Retina (tissue), 1 donor: ENCODE measurements at places on chromosomes 1 and 21.

GRCh38 chr1:184096005-184096404 is 44.5 kb downstream of the TSEN15 start:
- no peak for DNase-seq

GRCh38 chr1:210415846-210416448 is 87.2 kb downstream of the HHAT start:
- no peak for DNase-seq

DNA sequence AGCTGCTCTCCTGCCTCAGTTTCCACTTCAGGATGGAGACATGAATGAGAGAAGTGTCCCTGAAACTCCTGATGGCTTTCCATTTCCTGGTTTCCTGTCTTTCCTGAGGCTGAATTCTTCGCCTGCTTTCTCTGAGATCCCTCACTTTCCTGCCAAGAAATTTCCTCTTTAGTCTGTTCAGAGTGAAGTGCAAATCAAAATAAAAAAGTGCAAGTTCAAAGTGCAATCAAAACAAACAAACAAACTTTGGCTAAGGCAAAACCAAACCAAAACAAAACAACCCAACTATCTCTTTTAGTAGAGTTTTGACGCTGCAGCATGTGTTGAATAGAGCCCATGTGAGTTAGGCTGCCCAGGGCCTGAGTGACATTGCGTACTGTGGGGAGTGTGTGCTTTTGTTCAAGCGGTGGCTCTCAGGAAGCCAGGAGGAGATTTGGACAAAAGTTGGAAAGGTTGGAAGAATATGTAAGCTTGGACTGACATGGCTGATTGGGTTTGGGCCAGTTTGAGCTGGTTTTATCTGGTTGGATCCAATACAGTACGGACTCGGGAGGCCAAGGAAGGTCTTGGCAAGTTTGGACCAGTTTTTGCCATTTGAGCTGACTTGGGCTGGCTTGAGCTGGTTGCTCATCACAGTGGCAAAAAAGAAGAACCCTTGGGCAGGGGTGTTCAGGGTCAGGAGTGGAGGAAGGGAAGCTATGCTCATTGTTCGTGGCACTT is 61.1 kb upstream of the TINAGL1 start:
- no peak for DNase-seq

DNA sequence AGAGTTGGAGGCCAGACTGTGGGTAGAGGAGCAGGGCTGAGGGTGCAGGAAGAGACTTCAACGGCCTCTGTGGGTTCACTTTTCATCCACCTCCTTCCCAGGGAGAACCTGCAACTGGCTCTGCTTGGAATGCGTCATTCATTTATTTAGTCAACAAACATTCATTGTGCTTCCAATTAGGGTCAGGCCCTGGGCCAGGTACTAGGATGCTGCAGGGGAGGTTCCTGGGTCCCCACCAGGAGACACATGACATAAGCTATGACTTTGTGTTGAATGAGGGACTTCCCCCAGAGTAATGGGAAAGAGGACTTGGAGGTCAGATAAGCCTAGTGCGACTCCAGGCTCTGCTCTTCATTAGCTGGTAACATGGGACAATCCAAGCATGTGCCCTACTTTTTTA is 46.3 kb upstream of the RPL11 start:
- DNase-seq, result no peak

- peak; percentile 55 for DNase-seq
These were observed 27.9 kb downstream of the RGS5 start for GRCh38 chr1:163174524-163175437.

DNA sequence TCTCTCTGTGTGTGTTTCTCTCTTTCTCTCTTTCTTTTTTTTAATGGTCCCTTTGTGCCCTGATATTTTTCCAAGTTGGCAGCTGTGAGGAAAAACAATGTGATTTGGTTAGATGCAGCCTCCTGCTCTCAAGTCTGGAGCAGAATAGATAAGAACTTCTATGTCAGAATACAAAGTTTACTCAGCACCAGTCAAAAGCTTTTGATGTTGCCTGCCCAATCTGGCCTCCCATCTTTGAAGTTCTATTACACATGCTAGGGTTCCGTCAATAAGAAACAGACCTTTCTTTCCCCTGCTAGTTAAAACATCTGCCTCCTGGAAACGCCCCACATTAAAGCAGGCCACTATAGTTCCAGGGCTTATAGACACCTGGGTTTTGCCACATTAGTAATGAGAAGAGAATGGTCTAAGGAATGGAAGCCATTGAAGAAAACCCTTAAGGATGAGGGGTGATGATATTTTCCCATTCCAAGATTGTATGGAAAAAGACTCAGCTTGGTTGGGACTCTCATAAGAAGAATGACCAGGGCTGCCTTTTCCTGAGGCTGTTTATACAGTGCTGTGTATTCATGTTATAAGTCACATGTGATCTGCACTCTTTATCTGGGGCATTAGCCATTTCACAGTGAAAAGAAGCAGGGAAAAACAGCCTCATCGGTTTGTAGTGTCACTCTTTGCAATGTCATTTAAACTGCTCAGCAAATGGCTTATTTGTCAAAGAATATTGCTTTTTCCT is 414.7 kb upstream of the PROX1 start:
- no peak for DNase-seq

- DNase-seq, result no peak
These were observed 23.3 kb downstream of the CNIH4 start for GRCh38 chr1:224380003-224380402.

- no peak for DNase-seq
These were observed 5.7 kb upstream of the FYB2 start for GRCh38 chr1:56824938-56825337.

GRCh38 chr1:12420171-12420570 is 190.3 kb downstream of the VPS13D start:
- no peak for DNase-seq

- no peak for DNase-seq
These were observed 474.7 kb upstream of the DAB1 start for GRCh38 chr1:57898531-57898930.

- no peak for DNase-seq
These were observed 94.8 kb upstream of the KIAA0040 start for GRCh38 chr1:175287377-175287776.

GRCh38 chr1:231702804-231703203 is 76.2 kb downstream of the DISC1 start:
- DNase-seq, result no peak

DNA sequence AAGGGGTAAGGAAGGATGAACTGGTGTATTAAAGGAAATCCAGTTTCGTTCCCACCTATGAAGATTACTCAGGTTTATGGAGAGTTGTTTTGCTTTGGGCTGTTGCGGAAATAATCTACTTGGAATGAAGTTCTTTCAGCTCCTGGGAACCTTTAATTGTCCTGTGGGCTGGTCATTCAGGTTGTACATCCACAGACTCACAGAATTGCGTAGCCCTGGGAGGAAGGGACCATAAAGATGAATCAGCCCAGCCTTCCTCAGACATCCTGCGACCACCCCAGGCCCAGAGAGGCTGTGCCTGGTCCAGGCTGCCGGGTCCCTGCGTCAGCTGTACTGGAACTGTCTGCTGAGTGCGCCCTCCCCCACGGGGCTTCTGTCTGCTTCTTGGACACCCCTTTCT is 72.7 kb downstream of the GALNT2 start:
- no peak for DNase-seq

- DNase-seq, result peak; percentile 6
These were observed 34.7 kb downstream of the USH2A start for GRCh38 chr1:216388558-216388957.

- no peak for DNase-seq
These were observed 22.0 kb upstream of the IFNAR1 start for GRCh38 chr21:33302796-33303195.

GRCh38 chr1:206924592-206925105 is 2.9 kb upstream of the FCMR start:
- DNase-seq, result no peak

GRCh38 chr1:223487887-223488259 is 94.7 kb downstream of the CCDC185 start:
- no peak for DNase-seq

- DNase-seq, result no peak
These were observed 85.6 kb downstream of the VAV3 start for GRCh38 chr1:107879346-107879745.

- no peak for DNase-seq
These were observed at the start of gene CD52 for GRCh38 chr1:26317612-26318337. TSS of gene CD52 (plus strand) at chr1:26317958. CDS start at chr1:26318018, 60 bp downstream.

DNA sequence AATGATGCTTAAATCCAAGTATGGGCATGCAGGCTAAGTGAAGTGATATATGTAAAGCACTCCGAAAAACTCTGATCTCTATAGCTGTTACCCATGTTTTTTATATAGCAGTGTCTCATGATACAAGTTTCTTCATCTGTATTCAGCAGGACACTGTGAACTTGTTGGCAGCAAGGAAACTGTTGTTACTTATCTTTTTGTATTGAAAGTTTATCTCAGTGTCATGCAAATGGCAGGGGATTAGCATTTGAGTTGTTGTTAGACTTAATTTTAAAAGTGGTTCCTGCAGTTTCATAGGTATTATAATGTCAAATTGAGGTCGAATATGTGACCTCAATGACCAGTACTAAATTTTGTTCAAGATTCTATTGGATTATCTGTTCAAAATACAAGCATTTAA is 47.9 kb downstream of the NCAM2 start:
- no peak for DNase-seq

DNA sequence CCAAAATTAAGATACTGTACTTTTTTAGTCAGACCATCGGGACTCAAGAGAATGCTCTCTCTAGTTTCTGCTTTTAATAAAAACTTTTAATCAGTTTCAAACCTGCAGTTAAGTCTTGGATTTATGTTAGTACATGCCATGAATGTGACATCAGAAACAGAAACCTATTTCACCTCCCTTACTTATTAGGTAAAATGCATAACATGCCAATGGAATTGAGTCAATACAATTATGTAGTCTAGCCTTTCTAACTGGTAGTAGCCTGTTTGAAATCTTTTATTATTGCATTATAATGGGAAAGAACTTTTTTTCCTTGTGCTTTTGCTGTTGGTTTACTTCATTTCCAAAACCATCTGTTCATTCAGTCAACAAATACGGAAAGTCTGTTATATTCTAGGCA is 4.8 kb downstream of the PHACTR4 start:
- DNase-seq, result no peak

- no peak for DNase-seq
These were observed 39.8 kb upstream of the LRP8 start for GRCh38 chr1:53367503-53368313.

DNA sequence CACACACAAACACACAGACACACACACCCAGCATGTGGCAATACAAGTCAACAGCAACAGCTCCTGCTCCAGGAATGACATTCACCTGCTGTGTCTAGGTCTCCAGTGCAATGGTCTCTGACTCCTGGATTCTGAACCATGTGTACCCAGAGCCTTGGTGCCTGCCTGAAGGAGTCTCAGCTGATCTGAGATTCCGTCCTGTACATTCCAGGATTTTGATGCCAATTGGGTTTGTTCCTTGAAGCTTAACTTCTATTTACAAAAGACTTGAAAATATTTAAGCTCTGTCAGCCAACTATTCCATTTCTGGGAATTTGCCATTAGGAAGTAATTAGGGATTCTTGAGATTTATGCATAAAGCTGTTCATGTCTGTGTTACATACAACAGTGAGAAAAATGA is 85.4 kb upstream of the LRRC8D start:
- no peak for DNase-seq

DNA sequence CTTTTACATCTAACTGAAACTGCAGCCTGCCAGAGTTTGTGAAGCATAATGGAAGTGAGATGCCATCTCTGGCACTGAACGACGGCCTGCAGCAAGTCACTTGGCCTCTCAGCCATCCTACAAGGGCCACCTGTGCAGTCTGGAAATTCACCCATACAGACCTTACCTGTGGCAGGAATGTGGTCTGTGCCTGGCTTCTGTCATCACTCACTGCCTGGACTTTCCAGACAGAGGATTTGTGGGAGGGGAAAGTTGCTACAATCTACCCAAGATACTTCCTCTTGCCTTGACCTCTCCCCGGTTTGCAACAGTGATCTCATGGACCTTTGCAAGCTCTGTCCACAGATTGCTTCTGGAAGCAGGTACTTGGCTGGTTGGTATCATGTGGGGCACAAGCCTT is 58.4 kb upstream of the ATP1B1 start:
- no peak for DNase-seq

DNA sequence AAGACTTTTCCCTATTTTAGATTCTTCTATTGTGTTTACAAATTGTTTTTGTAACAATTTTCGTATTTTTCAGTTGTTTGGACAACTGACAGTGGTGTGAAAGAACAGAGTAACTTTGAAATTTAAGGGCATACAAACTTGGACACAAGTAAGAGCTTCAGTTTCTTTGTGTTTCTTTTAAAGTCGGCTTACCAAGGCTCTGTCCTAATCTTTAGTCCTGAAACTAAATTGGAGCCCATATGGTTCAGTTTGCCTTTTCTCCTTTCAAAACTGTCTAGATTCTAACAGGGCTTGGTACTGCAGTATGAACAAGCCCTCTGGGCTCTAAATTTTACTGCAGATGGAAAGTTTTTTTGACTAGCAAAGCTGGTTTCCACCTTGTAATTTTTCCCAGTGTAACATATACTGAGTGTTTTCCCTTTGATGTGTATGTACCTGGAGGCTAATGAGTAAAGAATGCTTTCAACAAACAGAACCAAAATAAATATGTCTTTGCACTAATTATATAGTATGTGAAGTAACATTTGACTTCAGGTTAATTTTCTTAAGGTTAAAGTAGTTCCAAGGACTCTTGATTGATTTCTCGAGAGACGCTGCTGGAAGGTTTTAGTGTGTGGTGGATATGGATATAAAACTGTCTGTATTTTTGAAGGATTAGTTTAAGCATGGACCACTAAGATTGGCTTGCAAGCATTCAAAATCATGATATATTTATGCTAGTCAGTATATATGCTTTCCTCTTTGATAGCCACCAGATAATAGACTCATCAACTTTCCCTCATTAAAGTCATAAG is 4.1 kb downstream of the SNX27 start:
- DNase-seq, result no peak

GRCh38 chr1:231508497-231508896 is 20.0 kb upstream of the TSNAX start:
- DNase-seq, result no peak

GRCh38 chr1:47431534-47431933 is 6.3 kb upstream of the FOXD2 start:
- DNase-seq, result no peak

GRCh38 chr1:16900751-16901150 is 5.0 kb downstream of the RNU1-2 start:
- no peak for DNase-seq

- DNase-seq, result no peak
These were observed 3.0 kb upstream of the TMEM54 start for GRCh38 chr1:32903991-32904785.

GRCh38 chr1:39412892-39413291 is 78.5 kb upstream of the BMP8A start:
- DNase-seq, result no peak

DNA sequence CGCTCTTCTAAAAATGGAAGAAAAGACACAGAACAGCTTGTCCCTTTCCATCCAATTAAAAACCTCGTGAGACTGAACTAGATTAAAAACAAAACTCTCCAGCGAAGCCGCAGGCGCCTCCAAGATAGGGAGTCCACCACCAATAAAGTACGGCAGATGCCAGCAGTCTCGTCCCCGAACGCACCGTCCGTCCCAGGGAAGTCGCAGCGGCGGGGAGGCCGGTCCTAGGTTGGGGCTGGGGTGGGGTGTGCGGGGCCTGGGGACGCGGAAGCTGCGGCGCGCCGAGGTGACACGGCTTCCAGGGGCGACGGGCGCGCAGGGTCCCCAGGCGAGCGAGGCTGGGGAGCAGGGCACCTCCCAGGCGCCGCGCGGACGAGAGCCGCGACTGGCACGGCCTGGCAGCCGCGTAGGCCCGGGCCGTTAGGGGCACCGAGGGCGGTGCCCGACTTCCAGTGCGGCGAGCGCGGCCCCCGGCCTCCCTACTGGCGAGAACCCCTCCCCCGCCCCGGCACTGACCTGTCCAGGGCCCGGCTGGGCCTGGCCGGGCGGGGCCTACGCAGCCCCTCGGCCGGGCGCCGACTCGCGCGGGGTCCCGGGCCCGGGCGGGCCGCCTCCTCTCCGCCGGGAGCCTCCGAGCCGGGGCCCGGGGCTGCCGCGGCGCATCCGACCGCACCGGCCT is 28.3 kb upstream of the A3GALT2 start:
- peak; percentile 44 for DNase-seq
